ENCODE measurements at places on chromosomes 16 and 17. TPM values are rescaled to one million over a fixed set of nuclear protein-coding genes. Genes with fewer than 3 reads are reported as not detected.

ABCC11 gene
- 1.5 TPM for total RNA-seq

DNA sequence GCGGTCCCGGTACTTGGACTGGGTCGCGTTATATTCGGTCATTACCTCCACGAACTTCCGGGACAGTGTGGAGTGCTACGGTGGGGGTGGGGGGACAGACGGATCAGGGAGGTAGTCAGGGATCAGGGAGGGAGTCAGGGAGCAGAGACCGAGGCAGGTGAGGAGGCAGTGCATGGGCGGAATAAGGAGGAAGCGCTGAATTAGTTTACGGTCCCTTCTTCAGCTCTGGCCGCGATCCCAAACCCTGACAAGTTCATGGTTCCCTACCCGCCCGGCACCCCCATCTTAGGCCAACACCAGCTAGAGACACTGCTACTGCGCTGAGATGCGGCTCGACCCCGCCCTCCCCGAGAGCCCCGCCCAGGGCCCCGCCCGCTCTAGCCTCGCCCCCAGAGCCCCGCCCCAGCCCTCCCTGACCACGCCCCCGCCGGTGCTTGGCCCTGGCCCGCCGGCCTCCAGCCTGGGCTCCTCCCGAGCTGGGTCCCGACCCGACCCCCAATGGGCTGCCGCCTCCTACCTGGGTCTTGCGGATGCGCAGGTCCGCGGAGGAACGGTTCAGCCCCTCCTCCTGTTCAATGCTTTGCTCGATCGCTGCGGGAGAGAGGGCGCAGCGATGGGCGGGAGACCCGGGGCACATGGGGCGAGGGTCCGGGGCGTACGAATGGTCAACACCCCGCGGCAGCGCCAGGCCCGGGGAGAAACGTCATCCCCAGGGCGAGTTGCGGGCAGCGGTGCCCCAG is 12.1 kb downstream of the HSD3B7 start:
- peak; percentile 56 for DNase-seq

- peak; percentile 57 for DNase-seq
Measured at GRCh38 chr16:28845293-28845692, 855 bp downstream of the TUFM start.

- no peak for DNase-seq
Measured at GRCh38 chr16:24520983-24521382, 18.4 kb upstream of the RBBP6 start.

DNA sequence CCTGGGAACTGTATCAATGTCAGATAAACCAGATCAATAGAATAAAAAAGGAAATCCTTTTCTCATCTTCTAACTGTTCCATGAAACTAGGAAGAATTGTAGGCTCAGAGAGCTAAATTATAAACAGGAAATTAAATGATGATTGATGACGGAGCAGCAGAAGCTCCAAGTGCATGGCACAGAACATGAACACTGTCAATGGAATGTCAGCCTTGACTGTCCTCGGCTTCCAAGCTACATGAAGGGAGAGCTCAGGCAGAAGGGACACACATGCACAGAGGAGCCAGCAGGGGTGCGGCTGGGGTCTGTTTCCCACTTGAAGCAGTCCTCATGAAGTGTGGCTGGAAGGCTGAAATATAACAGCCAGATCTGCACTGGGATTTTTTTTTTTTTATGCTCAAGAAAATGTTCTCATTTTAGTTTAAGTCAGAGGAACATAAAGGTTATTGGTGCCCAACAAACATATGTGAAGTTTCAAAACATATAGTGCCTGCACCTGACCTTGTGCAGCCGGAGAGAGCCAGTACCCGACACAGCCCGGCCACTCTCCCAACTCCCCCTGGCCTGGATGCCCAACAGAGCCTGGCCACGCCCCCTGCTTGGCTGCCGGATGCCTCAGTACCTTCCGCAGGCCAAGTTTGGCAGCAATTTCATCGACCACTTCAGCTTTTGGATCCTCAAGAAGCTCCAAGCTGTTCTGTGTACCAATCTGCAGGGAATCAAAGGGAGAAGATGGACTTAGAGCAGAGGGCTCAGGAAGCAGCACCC is 37.0 kb downstream of the NPLOC4 start:
- DNase-seq, result no peak

GRCh38 chr16:60059141-60059540 is 1325.0 kb upstream of the GOT2 start:
- no peak for DNase-seq

- no peak for DNase-seq
Measured at GRCh38 chr16:29963021-29963743, 1.3 kb downstream of the TMEM219 start.

DNA sequence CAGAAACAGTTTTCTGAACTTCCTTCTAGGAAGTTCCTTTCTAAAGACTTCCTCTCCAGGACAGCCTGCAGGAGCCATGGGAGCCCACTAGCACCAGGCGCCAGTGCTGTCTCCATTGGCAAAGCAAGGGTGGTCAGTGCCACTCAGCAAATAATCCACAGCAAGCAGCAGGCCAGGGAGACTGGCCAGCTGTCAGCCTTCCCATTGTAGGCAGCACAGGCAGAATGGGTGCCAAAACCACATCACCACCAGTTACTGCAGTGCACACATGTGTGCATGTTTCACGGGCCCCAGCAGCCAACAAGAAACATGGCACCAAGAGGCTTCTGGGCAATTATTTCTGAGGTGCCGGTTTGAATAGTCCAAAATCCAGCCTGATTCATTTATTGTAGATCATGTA is 26.7 kb downstream of the DNASE1 start:
- DNase-seq, result no peak

Measured in SK-MEL-5 (cell line).